HCEC 1CT (cell line): ENCODE measurements at places on chromosomes 7 and 10.
A peak's percentile ranks its signal among the peaks of the same experiment; 100 is the strongest.

GRCh38 chr7:94483843-94484242 lies 25.8 kb upstream of the CASD1 start:
- DNase-seq = no peak

DNA sequence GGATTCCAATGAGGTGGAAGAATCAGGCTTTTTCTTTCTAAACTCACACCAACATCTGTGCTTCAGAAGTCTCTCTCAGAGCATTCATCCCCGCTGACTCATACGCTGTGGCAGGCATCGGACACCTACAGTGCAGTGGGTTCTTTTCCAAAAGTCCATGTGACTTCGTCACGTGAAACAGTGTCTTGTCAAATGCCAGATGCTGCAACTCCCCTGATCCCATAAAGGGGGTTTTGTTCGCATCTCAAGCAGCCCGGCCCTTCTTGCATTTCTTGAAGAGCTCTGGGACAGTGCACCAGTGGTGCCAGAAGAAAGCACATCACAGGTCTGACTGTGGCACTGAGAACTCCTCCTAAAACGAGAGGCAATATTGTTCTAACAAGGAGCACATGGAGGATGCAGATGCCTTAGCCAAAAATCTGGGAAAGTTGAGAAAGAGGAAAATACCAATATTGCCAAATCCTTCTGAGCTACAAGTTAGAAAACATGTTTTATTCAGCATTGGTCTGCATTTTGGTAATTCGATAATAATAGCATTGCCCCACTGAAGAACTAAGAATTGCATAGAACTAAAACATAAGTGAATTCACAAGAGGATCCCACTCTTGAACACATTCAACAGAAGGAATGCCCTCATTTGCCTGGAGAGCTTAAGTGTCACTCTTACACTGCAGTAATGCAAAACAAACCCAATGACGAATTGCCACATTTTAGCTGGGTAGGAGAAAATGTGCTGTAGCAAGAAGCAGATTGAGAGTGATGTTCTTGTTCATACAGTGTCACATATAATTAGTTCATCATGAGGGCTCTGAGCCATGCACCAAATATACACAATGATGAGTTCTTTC lies 204.4 kb downstream of the CXCL12 start:
- DNase-seq = peak; percentile 74

DNA sequence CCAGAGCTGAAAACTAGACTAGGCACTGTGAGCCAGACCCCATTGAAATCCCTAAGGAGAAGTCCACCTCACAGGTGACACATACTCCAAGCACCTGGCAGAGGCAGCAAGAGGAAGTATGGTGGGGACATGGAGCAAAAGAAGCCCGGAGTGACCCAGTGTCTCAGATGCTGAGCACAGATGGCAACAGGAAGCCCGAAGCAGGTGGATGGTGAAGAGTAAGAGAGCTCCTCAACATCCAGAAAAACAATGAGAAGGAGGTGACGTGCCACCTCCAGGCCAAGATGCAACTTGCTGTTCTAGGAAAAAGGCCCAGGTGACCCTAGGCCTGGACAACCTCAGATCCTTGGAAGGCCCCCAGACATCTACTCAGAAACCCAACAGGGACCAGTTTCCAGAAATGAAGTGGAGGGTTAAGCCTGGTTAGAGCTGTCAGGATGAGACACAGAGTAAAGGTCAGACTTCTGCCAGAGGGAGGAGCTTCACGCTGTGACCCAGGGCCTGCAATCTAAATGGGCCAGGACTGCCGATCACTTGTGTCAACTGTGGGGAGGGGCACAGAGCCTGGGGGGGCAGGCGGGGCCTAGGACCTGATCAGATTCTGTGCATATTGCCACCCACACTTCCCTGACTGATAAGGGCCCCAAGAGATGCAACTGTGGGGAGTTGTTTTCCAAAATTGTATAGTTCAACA lies 2.4 kb upstream of the COBL start:
- no peak for DNase-seq

- no peak for DNase-seq
These were observed 34.4 kb downstream of the POLR1F start for GRCh38 chr7:19674266-19674960.

DNA sequence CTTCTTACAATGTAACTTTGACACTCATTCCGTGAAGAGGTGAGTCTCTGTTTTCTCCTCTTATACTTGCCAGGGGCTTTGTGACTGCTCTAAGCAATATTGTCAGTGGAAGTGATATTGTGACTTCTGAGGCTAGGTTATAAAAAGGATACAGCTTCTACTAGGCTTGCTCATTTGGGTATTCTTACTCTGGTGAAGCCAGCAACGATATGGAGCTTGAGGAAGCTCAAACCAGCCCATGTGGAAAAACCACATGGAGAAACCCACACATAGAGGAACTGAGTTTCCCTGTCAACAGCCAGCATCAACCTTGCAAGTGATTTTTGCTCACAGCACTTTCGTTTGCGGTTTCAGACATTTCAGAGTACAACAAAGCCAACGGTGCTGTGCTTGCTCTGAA lies 149.6 kb upstream of the SEMA3E start:
- no peak for DNase-seq

DNA sequence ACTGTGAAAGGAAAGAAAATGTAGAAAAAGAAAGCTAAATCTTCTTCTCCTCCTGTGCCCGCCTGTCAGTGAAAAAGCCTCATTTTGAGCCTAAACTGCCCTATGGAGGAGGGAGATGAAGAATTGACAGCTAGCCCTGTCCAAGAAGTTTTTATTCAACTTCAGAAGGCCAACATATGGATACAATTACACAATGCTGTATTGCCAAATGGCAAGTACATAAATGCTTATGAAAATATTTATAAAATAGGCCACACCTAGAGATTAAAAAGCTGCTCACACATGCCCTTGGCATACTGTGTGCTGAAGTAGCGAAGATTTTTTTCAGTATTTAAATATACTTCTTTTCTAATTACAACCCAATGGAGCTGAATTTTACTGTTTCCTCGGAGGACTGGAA lies 65.1 kb upstream of the NEBL start:
- DNase-seq = peak; percentile 2

DNA sequence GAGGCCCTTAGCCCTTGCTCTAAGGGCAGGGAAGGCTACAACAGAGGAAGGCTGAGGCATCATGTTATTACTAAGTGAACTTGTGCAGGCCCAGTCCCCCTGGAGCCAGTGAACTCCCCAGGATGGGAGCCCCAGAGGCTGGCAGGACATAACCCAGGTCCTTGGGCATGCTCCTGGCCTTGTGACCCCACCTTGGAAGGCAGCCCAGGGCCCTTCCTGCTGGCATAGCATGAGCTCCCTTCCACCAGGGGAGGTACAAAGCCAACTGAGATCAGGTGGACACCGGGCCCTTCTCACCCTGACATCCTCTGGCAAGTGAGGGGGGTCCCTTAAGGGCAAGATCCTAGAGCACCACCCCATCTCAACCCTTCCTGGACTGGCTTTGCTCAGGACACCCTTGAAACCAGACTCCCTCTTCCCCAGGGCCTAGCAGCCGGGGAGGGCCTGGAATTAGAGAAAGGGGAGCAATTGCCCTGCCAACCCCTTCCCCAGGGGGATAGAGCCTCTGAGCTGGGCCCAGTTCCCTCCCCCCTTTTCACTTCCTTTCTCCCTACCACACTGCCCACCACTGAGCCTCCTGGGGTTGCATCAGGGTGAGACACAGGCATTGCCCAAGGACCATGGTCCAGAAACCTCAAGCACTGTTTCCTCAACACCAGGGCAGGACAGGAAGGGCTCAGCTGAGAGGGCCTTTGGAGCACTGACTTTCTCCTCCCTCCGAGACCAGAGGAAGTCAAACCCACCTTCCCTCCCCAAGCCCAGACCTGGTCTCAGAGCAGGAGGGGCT lies 1.8 kb upstream of the VSIR start:
- DNase-seq = no peak

DNA sequence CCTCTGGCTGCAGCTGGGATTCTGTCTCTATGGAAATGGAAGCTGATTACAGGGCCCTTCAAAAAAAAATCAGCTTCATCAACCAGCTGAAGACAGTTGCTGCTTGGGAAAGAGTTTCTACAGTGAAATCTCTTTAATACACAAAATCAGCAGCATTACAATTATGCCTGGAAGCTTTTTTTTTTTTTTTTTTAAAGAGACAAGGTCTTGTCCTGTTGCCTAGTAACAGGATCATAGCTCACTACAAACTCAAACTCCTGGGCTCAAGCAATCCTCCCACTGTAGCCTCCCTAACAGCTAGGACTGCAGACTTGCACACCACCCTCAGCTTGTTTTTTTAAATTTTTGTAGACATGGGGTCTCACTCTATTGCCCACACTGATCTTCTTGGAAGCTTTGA lies 94.5 kb downstream of the OR13A1 start:
- DNase-seq = no peak

DNA sequence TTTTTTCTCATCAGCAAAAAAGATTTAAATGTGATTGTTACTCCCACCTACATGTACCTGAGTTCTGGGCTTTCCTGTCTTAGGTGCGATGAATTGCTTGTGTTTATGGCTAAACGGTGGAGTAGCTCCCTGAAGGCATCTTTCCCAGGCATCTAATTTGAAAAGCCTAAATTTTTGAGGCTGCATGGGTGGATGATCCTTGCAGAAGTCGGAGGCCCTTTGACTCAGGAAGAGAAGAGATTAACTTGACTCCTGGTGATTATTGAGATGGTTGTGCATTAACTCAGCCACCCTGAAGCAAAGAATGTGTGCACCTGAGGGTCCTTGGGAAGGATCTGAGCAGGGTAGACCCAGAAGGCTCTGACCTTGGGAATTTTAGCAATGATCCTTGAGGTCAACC lies 155.6 kb upstream of the SEMA3C start:
- DNase-seq = no peak

DNA sequence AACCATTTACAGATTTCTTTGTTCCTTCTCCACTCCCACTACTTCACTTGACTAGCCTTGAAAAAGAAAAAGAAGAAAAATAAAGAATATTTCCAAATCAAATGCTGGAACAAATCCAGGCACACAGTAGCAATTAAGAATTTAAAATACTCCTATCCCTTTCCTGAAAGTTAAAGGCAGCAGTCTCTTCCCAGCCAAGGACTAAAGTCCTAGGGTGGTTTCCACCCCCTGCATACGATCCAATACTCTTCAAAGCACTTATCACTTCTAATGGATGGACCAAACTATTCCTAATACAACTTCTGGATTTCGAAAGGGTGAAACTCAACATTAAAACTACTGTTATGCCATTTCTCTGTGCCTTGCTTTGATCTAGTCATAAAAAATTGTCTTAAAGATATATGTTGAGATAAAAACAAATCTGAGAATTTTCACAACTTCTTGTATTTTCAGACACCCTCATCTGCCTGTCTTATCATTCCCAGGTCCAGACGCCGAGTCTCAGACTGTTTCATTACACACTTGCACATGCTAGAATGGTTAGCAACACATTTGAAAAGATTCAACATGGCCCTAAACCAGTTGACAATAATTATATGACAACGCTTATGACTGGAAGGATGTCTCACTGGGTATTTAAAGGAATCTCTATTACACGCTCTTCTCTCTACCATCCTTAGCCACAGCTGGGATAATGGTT lies 13.4 kb downstream of the ELMO1 start:
- DNase-seq = no peak

DNA sequence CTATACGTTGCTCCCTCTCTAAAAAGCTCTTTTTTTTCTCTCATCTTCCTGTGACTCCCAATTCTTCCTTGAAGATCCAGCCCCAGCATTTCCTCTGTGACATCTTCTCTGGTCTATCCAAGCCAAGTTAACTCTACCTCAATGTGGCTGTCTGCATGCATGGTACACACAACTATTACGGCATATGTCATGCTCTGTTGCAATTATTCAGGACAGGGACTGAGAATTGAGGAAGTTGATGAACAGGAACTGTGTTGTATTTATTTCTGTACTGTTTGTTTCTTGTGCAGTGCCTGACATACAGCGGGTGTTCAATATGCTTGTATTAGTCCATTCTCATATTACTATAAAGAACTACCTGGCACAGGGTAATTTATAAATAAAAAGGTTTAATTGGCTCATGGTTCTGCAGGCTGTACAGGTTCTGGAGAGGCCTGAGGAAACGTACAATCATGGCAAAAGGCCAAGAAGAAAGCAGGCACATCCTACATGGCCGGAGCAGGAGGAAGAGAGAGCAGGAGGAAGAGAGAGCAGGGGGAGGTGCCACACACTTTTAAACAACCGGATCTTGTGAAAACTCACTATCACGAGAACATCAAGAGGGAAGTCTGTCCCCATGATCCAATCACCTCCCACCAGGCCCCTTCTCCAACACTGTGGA lies 6.3 kb downstream of the TRPV5 start:
- DNase-seq = no peak

- DNase-seq = no peak
These were observed 46.4 kb upstream of the NXPH1 start for GRCh38 chr7:8386926-8387550.

DNA sequence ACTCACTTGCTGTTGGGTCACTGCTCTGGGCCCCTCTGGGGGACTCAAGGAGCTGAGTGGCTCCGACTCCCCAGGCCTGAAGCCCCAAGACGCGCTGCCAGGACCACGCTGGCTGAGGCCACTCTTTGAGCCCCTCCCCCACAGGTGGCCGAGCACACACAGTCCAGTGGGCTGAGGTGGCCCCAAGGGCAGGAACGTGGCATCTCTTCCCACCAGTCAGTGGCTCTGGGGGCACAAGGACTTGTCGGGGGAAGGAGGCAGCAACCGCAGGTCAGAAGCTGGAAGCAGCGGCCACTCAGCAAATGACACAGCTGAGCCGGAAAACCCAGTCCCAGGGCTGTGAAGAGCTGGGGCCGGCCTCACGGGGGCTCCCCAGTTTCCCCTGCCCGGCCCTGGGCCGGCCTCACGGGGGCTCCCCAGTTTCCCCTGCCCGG lies 24.1 kb downstream of the GRIFIN start:
- DNase-seq = no peak

DNA sequence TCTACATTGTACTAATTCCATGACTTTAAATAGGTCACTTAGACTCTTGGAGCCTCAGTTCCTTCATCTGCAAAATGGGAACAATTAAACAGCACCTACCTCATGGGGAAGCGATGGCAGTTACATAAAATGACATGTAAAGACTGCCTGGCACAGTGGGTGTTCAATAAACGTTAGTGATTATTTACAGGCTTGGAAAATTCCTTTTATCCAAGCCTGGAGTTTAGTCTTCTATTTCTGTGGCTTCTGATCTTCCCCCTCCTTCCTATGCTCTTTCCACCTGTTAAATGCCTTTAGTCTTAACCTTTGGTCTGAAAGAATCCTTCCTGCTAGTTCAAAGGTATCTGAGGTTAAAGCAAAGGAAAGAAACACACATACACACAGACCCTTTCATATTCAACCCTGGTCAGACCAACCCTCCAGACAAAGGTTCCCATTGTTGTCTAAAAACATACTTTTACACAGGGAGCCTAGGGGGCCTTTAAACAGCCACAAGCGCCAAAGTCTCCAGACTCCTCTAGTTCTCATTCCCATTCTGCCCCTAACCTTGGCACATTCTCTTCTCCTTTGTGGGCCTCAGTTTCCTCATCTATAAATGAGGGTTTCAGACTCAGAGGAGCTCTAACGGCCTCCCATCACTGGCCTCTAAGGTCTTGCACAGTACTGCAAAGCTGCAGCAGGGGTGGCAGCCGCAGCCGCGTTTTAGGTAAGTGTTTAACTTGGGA lies 21.4 kb downstream of the SORBS1 start:
- no peak for DNase-seq

GRCh38 chr7:139901056-139901795 lies 72.2 kb downstream of the TBXAS1 start:
- no peak for DNase-seq
